Mucosa of descending colon (tissue), 3 donors: ENCODE measurements at places on chromosomes 5 and 9. TPM values are rescaled to one million over a fixed set of nuclear protein-coding genes. Genes with fewer than 3 reads are reported as not detected.

GRCh38 chr9:16718296-16718695 is 152.2 kb downstream of the BNC2 start:
- DNase-seq: no peak

DNA sequence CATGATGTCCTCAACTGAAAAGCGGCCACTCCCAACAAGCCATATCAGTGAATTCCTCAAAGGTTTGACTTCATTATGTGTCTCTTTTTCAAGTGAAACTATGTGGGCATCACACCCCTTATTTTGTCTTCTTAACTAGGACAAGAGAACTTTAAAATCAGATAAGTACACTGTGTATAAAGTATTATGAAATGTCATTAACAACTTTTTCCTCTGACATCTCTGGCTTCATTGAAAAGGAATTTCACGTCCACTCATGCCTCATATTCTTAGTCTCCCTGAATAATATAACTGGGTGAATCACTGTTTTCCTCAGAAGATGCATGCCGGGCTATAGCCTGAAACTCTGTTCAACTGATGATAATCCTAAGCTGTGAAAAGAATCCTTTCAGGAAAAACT is 415.8 kb downstream of the ACTL7B start:
- DNase-seq: no peak

DNA sequence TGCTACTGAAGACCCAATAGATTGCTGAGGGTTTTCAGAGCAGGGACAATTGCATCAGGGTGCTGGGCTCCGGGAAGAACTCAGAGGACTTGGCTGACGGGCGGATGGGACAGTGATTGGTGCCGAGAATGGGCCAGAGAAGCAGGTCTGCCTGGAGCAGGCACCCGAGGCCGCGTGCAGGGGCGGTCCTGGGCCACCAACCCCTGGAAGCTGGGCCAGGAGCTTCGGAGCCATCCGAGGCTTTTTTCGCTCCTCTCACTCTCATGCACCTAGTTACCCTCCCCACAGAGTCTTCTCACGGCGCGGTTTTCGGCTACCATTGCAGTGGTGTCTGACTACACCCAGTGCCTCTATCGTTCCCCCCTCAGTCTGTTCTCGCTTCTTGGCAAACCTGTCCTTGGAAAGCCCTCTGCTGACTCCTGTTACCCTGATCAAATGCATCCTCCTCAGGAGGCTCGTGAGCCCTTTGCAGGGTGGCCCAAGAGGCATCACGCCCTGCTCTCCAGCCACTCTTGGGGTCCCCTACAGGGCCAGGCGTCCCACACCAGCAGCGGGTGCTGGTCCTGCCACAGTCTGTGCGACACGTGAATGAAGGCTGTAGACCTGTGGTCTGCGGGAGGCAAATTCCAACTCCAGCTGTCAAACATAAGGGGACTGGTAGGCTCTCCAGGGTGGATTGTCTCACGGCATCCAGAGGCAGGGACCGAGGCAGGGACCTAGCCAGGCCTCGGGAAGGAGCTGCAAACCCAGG is 1.2 kb upstream of the CLPTM1L start:
- DNase-seq: no peak

DNA sequence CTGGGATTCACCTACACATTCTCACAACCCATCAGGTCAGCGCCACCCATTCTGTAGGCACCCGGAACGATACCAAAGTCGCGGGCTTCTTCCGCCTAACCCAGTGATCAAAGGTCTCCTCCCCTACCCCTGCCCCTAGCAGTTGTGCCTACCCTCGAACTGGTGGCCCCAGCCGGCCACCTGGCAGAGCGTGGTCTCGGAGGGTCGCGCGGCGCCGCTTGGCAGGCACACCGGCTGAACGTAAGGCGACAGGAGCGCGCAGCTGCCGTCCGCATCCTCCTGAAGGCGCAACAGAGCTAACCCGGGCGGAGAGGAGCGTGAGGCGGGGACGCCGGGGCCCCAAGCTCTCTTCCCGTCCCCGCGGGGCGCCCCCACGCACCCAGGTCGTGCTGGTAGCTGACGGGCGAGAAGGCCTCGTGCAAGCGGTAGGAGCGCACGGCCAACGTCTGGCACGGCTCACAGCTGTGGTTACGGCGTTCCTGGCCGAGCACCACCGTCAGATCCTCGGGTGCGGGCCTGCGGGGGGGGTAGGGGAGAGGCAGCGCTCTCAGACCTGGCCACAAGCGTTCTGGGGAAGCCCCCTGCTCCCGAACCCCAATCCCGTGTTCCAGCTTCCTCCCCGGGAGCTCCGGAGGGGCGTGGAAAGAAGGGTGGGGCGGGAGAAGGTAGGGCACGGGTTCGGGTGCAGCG is 2.8 kb upstream of the PFN3 start:
- peak; percentile 53 for DNase-seq

DNA sequence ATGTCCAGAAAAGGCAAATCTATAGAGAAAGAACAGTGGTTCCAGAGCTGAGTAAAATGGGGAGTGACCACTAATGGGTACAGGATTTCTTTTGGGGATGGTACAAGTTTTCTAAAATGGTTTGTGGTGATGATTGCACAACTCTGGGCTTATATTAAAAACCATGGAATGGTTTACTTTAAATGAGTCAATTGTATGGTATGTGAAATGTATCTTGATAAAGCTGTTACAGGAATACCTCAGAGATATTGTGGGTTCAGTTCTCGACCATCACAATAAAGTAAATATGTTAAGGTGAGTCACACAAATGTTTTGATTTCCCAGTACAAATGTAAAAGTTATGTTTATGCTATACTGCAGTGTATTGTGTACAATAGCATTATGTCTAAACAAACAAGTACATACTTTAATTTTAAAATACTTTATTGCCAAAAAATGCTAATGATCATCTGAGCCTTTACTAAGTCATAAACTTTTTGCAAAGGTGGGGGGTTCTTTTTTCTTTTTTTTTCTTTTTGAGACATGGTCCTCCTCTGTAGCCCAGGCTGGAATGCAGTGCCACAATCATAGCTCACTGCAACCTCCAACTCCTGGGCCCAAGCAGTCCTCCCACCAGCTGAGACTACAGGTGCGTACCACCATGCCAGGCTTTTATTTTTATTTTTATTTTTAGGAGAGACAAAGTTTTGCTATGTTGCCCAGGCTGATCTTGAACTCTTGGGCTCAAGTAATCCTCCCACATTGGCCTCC is 65.9 kb downstream of the SHOC1 start:
- no peak for DNase-seq

DNA sequence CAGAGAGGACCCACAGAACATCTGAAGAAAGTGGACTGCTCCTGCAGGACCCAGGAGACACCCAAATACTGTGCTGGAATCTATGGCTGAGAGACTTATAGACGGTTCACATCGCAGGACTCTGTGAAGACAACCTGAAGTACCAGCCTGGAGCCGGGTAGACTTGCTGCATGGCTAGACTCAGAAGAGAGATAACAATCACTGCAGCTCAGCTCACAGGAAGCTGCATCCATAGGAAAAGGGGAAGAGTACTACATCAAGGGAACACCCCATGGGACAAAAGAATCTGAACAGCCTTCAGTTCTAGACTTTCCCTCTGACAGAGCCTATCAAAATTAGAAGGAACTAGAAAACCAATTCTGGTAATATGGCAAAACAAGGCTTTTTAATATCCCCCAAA is 26.5 kb upstream of the TRIM36 start:
- DNase-seq: no peak

GRCh38 chr5:137890845-137891244 is 1.6 kb downstream of the PKD2L2 start:
- no peak for DNase-seq

DNA sequence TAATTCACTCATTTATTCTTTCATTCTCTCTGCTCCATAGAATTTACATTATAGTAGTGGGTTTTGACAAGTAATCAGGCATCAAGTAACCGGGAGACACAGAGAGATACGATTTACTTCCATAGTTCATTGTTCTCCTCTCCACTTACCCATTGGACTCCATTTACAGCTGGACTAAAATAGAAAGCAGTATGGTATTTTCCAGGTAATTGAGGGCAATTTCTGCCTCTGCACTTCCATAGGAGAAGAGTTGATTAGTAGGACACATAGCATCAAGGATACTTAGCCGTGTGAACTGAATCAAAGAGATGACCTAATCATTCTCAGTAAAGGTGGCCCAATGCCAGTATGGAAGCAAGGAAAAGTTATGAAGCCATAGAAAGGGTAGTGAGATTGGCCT is 244.4 kb downstream of the COX7C start:
- DNase-seq: no peak

GRCh38 chr9:700365-701282 is 140.9 kb upstream of the DMRT1 start:
- DNase-seq: no peak

- DNase-seq: no peak
Observed at GRCh38 chr5:174287761-174288160, 242.3 kb downstream of the NSG2 start.

GRCh38 chr9:127893392-127893791 is 6.0 kb downstream of the ST6GALNAC6 start:
- no peak for DNase-seq

- DNase-seq: no peak
Observed at GRCh38 chr5:36558641-36559040, 47.8 kb upstream of the SLC1A3 start.

Gene SPDL1
- total RNA-seq: 12.5 TPM

Gene LRRC14B
- total RNA-seq: not detected

Gene THG1L
- 22.0 TPM for total RNA-seq

Gene SLC45A2
- total RNA-seq: 0.28 TPM

Gene ARSI
- 0.63 TPM for total RNA-seq

Gene LRRC19
- total RNA-seq: 120 TPM

Gene LMAN2
- 139 TPM for total RNA-seq

Gene ANKHD1
- 135 TPM for total RNA-seq

Gene PCDHB6
- total RNA-seq: 0.60 TPM
